ENCODE measurements at places on chromosomes 1 and 21. TPM values are rescaled to one million over a fixed set of nuclear protein-coding genes. Genes with fewer than 3 reads are reported as not detected.

DNA sequence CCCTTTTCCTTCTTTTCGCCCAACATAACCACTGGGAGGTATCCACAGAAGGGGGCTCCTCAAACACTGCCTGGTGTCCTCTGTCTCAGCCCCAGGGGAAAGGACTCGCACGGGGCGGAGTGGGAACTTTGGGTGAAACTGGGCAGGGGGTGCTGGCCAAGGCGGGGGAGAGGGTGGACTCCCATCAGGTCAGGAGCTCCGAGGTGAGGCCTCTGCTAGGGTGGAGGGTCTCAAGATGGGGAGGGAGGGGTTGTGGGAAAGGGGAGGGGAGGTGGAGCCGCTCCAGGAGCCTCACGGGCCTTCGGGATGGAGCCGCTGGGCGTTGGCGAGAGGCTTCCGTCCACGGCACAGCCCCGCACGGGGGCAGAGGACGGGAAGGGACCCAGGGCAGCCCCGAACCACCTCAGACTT lies 43.2 kb upstream of the POFUT2 start:
- no peaks in the 10 kb centered on the region for H3K36me3 ChIP-seq
- no peak overlapping the region for H3K27ac ChIP-seq
- no peaks in the 10 kb centered on the region for H3K4me1 ChIP-seq
- H3K4me3 ChIP-seq = no peak overlapping the region
- no peak for DNase-seq

DNA sequence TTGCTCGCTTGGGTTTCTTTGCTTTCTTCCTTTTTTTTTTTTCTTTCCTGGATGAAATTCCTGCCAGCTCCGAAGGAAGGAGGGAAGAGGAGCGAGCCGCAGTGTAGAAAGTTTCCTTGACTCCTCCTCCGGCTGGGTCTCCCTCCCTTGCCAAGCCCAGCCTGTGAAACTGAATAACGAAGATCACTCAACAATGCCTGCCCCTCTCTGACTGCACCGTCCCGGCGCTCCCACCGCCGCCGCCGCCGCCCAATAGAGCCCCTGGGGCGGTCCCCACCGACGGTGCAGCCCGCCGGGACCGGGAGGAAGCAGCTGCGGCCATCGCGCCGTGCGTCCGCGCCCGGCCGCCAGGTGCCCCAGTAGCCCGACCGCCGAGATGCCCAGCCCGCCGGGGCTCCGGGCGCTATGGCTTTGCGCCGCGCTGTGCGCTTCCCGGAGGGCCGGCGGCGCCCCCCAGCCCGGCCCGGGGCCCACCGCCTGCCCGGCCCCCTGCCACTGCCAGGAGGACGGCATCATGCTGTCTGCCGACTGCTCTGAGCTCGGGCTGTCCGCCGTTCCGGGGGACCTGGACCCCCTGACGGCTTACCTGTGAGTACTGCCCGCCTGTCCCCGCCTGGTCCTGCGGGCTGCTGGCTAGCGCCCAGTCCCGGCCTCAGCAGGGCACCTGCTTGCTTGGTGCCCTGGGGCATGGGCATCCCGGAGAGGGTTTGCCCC lies at the start of gene LGR6:
TSS of gene LGR6 (plus strand) at position 186 of the 714 bp plus-strand sequence. CDS start at position 377, 191 bp downstream.
- no peak within 1 kb of the TSS for H3K4me3 ChIP-seq
- H3K4me1 ChIP-seq = peaks cover 45% of the 10 kb centered on the region
- no peaks in the 10 kb centered on the region for H3K27me3 ChIP-seq
- no peak within 1 kb of the TSS for H3K27ac ChIP-seq

Gene CXADR
- total RNA-seq = 0.95 TPM

Gene USH2A
- total RNA-seq = not detected
